ENCODE measurements at places on chromosomes 4 and X. TPM values are rescaled to one million over a fixed set of nuclear protein-coding genes. Genes with fewer than 3 reads are reported as not detected.

- ATAC-seq: no peak
Observed at GRCh38 chr4:144461906-144462305, 184.1 kb upstream of the HHIP start.

- ATAC-seq: no peak
Observed at GRCh38 chrX:94942603-94943002, 1268.6 kb downstream of the FAM133A start.

GRCh38 chr4:76571274-76571673 lies 136.2 kb downstream of the SHROOM3 start:
- no peak for ATAC-seq

GRCh38 chr4:3440979-3441500 lies 728 bp upstream of the HGFAC start:
- no peak for ATAC-seq

DNA sequence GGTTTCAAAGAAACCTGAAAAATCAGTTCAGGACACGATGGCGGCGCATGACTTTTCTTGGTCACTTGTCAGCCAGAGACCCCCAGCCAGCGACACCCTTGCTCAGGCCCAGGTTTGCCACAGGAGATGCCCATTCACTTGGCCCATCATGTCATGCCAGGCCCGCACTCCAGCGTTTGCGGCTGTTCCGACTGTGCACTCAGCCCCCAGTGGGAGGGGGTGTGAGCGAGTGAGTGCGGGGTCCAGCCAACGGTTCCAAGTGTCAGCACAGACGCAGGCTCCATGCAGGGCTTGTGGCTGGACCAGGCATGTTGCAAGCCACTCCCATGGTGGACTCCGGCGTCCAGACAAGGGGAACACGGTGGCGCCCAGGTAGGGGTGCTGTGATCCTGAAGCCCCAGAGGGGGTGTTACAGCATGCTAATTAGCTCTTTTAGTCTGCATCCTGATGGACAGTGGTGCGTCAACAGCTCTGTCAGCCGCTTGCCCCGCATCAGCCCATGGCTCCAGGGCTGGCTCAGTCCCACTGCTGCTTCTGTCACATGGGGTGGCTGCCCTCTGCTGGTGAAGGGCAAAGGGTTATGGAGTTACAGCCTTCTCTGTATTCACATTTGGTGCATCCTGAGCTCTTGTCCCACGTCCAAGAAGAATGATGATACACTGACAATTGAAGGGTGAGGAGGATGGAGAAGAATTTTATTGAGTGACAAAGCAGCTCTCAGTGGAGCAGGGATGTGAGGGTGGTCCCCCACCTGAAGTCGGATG lies 3.7 kb upstream of the MAEA start:
- ATAC-seq: no peak

CSAG1 gene
- total RNA-seq: not detected

MAP7D2 gene
- 0.56 TPM for total RNA-seq

NPY1R gene
- total RNA-seq: 0.16 TPM

GABRB1 gene
- total RNA-seq: not detected

All from esophagus mucosa (tissue), 1 donor.